ENCODE measurements at places on chromosomes 7 and 10.

DNA sequence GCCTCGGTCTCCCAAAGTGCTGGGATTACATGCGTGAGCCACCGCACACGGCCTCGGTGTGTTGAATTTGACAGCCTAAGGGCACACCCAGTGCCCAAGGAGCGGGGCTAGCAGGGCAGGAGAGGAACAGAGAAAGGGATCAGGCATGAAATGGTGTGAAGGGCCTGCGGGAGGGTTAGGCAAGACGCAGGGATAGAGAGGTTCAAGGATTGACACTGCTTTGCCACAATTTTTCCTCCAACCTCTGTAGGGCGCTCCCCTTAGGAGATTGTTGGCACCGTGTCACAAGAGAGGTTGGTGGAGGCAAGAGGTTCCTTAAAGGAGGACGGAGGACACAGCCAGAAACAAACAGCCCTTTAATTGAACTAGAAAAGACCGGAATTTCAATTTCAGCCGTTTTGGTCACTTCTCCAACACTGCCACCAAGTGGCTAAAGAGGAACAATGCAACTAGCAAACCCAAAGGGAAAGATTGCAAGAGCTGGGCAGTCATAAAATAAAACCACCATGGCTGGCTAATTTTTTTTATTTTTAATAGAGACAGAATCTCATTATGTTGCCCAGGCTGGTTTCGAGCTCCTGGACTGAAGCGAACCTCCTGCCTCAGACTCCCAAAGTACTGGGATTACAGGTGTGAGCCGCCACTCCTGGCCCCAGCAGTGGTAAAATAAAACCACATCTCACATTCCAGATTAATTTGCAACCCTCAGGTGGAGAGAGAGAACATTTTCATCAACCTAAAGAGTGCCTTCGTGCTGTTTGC is 6.9 kb upstream of the CREB3L2 start:
- DNase-seq = peak; percentile 79

GRCh38 chr7:44259547-44260457 is 59.0 kb downstream of the YKT6 start:
- no peak for DNase-seq

- no peak for DNase-seq
These were observed 90.3 kb downstream of the FAM204A start for GRCh38 chr10:118251791-118252190.

DNA sequence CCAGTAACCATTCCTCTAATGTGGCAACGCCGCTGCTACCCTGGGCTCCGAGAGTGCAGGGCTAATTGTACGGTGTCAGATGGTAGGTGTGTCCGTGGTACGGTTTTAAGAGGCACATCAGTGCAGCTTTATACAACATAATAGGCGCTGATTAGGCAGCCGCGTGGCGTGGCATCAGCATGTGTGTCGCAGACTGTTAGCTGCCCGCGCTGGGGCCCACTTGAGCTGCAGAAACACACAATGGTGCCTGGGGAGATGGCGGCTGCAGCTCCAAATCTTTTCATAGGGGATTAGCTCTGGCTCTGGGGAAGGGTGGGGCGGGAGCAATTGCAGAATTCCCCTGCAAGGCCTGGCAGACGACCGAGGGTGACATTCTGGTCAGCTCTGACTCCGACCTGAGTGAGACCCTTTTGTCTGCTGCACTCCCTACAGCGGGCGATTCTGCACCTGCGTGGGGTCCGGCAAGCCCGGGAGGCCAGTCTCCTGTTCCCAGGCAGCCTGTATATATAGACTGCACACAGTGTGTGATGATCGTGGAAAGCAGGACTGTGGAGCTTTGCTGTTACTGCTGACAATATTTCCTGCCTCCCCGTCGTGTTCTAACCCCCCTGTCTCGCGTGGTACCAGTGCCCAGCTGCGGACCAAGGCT is 722.7 kb upstream of the CELF2 start:
- DNase-seq = no peak

DNA sequence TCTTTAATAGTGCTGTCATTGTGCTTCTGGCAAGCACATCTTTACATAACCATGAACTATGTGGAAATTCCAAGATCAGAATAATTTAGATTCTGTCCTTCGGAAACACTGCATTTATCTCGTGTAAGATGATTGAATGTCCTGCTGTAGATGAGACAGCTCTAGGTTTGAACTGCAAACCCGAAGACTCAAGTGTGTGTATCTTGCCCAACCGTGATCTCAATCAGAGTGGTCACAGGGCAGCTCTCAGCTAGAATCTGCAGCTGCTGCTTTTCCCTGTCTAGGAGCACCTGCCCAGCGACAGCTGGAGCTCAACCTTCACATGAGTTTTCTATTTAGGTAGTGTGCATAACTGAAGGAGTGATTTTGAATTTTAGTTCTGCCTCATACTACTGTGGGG is 17.5 kb upstream of the KIF20B start:
- no peak for DNase-seq

- no peak for DNase-seq
These were observed 516.5 kb upstream of the KLF6 start for GRCh38 chr10:4301291-4302045.

DNA sequence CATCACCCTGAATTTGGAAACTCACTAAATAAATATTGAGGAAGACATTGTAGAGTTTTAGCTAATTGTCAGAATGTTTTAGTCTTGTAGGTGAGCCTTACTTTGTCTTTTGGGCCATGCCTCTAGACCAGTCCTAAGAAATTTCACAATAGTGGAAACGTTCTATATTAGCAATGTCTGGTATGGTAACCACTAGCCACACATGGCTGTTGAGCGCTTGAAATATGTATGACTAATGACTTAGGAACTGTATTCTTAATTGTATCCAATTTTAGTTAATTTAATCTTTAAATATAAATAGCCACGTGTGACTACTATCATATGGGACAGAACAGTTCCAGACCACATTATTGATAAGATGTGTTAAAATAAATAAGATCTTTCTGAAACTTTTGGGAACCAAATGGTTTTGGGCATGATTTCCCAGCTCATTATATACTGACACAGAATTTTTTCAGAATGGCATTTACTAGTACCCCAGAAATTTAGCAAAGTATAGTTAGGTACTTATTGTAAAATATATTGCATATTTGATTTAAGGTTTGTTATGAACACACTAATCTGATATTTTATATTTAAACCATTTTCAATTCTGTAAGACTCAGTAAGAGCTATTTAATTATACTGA is 95.0 kb downstream of the VPS50 start:
- DNase-seq = no peak

DNA sequence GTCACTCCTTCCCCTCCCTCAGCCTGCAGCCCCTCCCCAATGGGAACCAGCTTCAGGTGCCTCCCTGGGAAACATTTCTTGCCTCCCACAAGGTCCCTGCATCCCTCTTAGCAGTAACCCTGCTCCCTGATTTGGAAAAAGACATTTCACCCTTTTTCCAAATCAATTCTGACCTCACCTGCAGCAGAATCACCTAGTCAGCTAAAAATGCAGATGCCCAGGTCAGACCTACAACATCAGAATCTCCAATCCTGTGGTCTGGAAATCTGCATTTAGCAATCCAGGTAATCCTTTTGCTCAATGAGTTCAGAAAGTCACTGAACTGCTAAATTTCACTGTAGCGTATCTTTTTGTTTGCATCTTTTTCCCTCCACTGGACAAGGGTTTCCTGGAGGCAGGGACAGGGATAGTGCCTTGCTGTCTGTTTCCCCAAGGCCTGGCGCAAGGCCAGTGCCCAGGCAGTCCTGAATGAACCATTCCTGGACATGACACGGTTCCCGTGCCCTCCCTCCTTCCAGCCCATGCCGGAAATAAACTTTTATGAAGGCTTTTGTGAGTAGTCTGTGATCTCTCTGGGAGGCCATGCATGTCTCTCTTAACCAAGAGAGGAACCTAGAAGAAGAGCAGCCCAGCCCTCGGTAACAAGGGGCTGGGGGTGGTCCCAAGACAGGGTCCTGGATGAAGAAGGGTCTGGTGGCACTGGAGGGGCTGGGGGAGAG is 44.0 kb downstream of the COL13A1 start:
- no peak for DNase-seq

DNA sequence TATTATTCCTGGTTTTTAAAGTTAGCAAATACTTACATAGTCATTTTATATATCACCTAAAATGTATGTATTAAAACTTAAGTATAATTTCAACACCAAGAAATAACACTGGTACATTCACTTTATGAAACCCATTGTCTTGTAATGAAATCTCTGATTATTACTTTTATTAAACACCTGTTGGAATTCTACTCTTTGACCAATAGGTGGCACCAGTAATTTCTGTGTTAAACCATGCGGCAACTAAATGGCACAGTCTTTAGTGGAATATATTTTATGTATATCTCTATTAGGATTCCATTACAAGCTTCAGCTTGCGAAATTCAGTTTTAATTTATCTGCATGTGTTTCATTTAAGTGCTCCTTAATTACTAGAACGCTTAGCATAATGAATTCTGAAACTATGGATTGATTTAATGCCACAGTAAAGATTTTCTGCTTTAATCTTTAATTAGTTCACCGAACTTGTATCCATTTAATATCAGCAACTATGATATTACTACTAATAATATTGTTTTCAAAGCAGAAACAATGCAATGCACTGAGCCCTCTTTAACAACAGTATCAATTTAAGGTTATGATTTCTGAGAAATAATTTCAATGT is 181.3 kb downstream of the MAGI2 start:
- no peak for DNase-seq

- DNase-seq = no peak
These were observed 15.2 kb downstream of the MDH2 start for GRCh38 chr7:76063114-76063513.

- DNase-seq = no peak
These were observed 14.4 kb downstream of the SCIN start for GRCh38 chr7:12584930-12585329.

- DNase-seq = no peak
These were observed 7.0 kb upstream of the MYL7 start for GRCh38 chr7:44148166-44148565.

- DNase-seq = no peak
These were observed 18.3 kb upstream of the BHLHA15 start for GRCh38 chr7:98192781-98193457.

- DNase-seq = no peak
These were observed 1.6 kb upstream of the KNDC1 start for GRCh38 chr10:133158437-133158755.

DNA sequence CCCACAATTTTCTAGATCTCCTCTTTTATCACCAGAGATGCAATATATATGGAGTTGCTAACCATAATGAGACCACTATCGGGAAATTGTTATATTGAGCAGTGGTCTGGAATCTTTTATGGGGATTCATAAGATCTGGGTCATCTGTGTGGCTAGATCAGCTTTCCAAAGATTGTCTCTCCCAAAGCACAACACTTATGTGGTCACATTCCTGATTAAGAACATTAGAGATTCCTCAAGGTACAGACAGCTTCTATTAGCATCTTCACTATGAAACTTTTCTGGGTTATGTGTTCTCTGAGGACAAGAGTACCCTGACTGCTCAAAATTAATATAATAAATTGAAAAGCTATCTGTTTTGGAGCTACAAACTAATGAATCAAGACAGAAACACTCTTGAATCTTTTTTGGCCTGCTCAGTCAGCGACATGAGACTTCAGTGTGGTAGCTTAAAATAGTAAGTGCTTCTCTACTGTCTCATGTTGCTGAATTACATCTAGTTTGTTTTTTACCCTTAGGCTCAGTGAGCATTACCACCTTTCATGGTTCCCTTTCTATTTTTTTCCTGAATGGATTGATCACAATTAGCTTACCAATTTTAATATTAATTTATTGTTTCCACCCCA is 42.6 kb upstream of the STRIP2 start:
- no peak for DNase-seq

DNA sequence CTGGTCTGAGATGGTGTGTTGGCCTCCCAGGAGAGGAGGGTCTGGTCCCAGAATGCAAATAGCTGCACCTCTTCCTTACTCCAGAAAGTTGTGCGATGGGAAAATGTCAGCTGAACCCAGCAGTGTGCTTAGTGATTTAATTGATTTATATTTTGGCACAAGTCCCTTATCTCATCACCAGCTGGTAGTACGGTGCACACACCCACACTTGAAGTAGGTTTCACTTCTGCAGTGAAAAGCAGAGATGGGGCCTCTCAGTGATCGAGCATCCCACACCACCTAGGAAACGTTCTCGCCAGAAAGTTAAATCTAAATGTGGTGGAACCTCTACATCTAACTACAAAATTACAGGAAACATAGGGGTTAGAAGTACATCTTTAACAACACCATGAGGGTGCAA is 80.4 kb downstream of the UBE3C start:
- DNase-seq = no peak

- DNase-seq = no peak
These were observed 50.7 kb upstream of the RHEB start for GRCh38 chr7:151570366-151570915.

DNA sequence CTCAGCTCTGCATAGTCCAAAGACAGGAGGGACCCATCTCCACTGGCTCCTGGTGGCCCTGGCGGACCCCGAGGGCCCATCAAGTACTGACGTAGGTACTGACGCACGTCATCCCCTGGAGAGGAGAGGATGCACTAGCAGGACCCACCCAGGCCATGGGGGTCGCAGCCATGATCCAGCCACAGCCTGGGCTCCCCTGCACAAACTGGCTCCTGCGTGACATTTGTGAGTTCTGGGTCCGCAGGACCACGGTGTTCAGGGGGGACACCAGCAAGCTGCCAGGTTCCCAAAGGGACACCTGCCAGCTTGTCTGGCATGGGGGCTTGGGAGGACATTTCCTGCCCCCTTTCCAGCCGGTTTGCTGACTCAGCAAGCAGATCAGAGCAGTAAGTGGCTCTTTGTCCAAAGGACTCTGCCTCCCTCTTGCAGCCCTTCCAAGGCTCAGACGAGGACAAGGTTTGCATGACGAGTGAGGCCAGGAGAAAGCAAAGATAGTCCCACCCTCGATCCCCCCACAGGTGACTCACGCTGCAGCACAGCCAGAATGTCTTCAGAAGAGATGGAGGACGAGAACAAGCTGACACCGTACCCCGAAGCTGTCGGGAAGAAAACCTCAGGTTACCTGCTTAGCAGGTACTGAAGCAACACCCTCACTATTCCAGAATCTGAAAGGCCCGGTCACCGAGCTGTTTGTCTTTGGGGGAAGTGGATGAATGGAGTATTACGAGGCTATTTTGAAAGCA is 49.0 kb downstream of the COL17A1 start:
- no peak for DNase-seq

GRCh38 chr7:16260236-16260728 is 161.1 kb downstream of the CRPPA start:
- DNase-seq = no peak

DNA sequence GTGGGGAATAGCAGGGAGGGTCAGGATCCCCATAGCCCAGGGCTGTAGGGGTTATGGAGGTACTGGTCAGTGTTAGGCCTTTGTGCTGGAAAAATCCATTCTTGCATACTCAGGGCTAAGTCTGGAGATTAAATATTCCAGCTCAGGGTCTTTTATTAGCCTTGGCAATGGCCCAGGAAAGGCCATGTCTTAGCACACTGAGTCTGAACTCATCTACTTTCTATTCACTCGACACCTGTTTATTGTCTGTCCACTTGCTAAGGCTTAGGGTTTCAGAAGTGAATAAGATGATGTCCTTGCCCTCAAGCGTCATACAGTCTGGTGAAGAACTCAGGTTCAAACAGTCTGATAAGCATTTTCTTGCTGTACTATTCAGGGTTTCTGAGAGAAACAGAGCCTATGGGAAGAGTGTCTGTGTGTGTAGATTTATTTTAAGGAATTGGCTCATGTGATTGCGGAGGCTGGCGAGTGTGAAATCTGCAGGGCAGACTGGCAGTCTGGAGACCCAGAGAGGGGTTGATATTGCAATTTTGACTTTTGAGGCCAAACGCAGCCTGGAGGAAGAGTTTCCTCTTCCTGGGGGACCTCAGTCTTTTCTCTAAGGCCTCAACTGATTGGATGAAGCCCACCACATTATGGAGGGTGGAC is 135.8 kb downstream of the RAMP3 start:
- DNase-seq = no peak

Data from renal cortex interstitium (tissue), 15 donors.